ENCODE measurements at places on chromosomes 16 and 17.

DNA sequence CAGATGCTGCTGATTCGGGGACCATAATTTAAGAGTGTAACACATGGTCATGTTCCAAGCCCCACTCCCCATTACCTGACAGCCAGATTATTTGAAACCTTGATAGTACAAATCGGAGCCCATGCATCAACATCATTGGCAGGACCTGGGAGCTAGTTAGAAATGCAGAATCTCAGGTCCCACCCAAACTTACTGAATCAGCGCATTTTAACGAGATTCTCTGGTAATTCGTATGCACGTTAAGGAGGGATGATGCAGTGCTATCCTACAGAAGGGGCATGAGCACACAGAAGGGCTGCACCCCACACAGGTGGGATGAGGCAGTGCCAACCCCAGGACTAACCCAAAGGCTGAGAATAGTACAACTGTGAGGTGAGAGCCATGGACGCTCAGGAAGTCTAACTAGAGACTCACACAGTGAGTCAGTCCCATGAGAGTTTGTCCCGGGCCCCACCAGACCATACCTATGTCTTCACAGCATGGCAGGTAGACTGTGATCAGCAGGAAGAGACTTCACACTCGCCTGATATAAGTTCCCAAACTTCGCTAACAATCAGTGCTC is 64.9 kb downstream of the ZNF18 start:
- DNase-seq, result no peak

DNA sequence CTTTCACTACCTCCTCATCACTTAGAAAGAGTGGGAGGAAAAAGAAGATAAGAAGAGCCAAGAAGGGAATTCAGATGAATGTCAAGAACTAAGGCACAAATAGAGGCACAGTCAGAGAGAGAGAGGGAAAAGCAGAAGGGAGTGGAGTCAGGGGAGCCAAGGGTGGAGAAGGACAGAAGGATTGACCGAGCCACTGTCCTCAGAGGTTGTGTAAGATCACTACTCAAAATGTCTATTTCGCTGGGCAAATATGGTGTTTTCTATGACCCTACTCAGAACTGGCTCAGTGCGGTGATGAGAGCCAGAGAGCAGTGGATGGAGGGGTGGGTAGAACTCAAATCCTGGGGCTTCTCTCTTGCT is 139.2 kb upstream of the HS3ST2 start:
- DNase-seq, result no peak

DNA sequence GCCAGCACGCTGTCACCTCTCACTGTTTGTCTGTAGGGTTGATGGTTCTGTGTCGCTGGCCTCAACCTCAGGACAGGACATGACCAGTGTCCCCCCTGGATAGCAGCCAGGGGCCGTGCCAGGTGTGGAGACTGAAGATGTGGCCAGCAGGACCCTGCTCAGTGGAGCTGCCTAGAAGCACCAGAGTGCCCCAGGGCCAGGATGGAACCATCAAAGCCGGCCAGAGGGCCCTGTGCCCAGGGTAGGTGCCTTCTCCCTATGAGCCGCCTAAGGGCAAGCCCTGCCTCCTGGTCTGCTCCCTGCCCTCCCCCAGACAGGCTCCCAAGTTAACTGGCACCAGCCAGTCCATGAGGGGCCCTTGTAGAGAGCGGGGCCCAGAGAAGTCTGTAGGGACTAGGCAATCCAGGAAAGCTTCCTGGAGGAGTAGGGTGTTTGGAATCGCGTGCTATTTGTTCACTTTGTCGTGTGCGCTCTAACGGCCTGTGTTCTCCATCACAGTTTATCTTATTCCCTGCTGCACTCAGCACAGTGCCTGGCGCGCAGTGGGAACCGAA is 546 bp upstream of the NDUFB10 start:
- no peak for DNase-seq

GRCh38 chr16:57471852-57472664 is 9.6 kb downstream of the POLR2C start:
- no peak for DNase-seq

GRCh38 chr16:85117418-85117817 is 5.1 kb upstream of the CIBAR2 start:
- DNase-seq, result no peak

- no peak for DNase-seq
Observed at GRCh38 chr17:35214192-35214591, 20.0 kb upstream of the SLC35G3 start.

GRCh38 chr16:57392694-57393093 is 11.9 kb upstream of the CCL17 start:
- DNase-seq, result no peak

DNA sequence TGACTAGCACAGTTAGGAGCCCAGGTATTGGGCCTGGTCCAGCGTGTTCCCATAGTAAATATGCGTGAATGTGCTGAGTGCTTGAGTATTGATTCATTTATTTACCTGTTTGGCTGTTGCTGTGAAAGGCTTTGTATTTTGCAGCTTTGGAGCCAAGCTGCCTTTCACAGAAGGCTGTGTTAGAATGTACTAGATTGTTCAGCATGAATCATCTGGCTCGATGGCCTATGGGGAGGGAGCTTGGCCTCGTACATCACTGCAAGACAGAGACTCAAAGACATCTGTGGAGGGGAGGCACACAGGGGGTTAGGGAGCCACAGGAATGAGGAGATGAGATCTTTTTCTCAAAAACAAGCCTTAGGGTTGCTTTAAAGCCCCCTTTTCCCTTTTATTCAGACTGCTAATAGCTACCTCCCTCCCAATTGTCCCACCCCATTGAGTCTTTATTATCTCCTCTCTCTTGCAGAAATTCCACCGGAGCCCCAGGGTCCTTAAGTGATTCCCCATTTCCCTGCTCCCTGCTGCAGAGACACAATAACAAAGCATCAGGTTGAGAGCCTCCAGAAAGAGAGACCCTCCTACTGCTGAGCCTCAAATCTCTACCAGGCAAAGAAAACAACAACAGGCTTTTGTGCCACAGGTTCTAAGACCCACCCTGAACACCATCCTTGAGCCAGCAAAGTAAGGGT is 307.2 kb downstream of the ABCC12 start:
- DNase-seq, result no peak

- no peak for DNase-seq
Observed at GRCh38 chr16:5496013-5496412, 398.4 kb upstream of the EEF2KMT start.

DNA sequence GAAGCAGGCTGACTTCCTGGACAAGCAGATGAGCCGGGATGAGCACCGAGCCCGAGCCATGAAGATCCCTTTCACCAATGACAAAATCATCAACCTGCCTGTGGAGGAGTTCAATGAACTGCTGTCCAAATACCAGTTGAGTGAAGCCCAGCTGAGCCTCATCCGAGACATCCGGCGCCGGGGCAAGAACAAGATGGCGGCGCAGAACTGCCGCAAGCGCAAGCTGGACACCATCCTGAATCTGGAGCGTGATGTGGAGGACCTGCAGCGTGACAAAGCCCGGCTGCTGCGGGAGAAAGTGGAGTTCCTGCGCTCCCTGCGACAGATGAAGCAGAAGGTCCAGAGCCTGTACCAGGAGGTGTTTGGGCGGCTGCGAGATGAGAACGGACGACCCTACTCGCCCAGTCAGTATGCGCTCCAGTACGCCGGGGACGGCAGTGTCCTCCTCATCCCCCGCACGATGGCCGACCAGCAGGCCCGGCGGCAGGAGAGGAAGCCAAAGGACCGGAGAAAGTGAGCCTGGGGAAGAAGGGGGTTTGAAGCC is 11.0 kb downstream of the NFE2L1 start:
- DNase-seq, result no peak

- DNase-seq, result no peak
Observed at GRCh38 chr16:82195917-82196494, 26.0 kb upstream of the MPHOSPH6 start.

GRCh38 chr16:27824786-27825185 is 238.7 kb downstream of the GSG1L start:
- no peak for DNase-seq

- DNase-seq, result peak; percentile 95
Observed at GRCh38 chr17:76103274-76104139, at the start of gene EXOC7. Gene EXOC7 (minus strand): TSS chr17:76103787. CDS start chr17:76103692, 95 bp downstream.

DNA sequence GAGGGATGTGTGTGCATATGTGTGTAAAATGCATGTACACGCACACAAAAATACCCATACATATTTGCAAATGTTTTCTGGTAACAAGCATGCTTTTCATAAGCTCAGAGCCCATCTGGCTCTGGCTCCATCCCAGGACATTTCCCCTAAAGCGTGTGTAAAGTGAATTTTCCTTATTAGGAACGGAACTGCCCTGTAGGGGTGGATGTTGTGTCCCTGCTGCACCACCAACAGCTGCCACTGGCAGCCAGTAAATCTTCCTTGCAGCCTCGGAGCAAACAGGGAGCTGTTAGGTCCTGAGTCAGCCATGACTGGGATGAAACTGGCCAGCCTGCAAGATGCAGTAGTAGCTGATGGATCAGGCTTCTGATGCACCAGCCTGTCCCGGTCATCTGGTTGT is 393.5 kb downstream of the UTP18 start:
- DNase-seq, result no peak

- DNase-seq, result peak; percentile 52
Observed at GRCh38 chr17:60577147-60577915, 22.7 kb upstream of the PPM1D start.

DNA sequence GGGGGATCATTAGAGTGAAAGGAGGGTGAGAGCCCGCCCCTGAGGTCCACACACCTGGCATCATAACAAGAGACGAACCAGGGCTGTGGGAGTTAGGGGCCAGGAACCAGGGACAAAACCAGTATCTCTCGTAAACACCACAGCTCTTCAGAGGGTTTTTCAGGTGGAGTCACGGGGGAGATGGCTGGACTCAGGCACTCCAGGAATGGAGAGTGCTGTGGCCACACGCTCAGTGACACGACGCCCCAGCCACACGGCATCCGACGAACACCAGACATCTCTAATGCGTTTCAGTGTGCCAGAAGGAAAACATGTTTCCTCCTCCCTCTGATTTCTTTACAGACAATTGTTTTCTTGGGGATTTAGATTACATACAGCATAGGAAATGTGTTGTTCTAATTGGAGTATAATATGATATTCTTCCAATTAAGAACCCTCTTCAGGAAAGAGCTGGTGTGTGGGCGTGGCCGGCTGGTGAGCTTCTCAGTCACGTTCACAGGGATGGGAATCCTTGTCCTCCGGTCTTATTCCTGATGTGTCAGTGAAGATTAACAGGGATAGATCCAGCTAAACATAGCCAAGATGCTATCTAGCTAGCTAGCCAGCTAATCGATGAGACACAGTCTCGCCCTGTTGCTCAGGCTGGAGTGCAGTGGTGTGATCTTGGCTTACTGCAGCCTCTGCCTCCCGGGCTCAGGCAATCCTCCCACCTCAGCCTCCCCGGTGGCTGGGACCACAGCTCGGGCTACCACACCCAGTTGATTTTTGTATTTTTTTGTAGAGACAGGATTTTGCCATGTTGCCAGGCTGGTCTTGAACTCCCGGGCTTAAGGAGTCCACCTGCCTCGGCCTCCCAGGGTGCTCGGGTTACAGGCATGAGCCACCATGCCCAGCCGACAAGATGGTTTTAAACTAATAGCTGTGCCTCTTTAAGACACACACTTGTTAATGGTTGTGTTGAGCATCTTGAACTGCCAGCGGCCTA is 98.6 kb downstream of the BANP start:
- DNase-seq, result no peak

DNA sequence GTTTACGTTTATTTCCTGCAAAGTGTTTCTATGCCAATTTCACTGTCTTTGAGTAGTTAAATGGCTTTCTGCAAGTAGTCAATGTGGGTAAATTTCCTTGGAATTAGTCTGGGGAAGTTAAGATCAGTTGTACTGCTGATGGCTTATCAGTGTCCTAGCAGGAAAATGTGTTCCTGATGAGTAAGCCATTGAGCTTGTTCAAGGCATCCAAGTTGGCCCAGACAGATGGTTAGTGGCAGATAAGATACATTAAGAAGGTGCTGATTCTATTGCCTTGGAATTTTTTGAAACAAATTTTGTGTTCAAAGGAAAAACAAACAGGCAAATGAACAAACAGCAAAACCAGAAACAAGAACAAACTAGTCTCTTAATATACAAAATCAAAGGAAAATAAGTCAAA is 258.4 kb downstream of the MAP2K6 start:
- DNase-seq, result no peak
